ENCODE measurements at places on chromosomes 16 and 17.
A peak's percentile ranks its signal among the peaks of the same experiment; 100 is the strongest.

GRCh38 chr16:1141716-1142115, 11.2 kb upstream of the CACNA1H start:
- no peak for DNase-seq

GRCh38 chr16:57577691-57578224, 35.3 kb downstream of the ADGRG5 start:
- DNase-seq, result no peak

DNA sequence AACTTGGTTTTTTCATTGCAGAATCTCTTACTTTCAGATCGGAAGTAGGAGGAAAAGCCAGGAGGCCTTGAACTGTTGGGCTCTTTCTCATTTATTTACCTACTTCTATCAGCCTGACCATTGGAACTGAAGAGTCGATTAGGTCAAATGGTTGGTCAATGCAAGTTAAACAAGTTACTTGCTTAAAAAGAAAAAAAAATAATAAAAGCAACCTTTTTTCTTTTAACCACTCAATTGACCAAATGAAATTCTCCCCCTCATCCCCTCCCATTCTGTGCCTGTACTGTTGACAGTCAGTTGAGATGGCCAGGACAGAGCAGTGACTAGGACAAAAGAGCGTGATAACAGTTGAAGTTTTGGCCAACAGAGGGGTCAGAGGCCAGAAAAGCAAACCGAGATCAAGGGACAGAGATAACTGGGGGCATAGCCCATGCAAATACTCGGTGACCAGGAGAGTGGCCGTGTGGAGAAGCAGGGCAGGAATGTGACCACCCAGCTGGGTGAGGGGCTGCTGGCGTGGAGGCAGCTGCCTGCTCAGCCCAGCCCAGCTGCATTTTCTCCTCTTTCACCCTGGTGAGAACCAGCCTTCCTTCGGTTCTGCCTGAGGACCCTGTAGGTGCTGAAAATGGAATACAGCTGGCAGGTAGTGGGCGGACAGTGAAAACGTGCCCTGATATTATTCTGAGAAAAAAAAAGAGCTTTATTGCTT, 72.2 kb downstream of the HS3ST3B1 start:
- no peak for DNase-seq

DNA sequence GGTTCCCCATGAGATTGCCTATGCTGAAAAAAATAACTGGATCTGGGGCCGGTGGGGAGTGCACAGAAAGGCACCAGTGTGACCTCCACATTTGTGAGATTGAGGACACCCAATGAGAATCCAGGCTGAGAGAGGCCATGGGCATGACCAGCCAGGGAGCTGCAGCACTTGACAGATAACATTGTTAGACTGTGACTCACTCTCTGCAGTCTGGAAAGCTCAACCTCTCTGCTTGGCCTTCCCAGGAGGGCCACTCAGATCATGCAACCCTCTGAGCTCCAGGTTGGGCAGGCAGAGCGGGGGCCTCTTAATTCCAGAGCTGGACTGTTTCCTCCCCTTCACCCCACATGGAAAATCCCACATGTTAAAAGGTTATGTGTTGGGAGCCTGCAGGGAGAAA, 30.1 kb downstream of the FZD2 start:
- DNase-seq, result no peak

- no peak for DNase-seq
Observed at GRCh38 chr16:17691899-17692176, 221.1 kb upstream of the XYLT1 start.

DNA sequence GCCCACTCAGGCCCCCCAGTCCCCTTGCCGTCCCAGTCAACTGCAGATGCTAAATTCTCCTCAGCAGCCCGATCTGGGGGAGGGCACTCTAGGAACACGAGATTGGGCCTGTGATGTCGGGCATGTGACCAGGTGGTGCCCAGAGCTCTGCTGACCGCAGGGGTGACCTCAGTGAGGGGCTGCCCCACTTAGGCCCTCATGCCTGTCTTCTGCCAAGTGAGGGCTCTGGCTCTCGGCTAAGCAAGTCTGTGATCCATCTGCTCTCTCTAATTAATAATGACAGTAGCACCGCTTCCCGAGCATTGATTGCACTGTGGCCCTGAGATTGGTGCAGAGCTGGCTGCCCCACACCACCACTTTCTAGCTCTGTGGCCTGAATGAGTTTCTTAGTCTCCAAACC, 138.8 kb downstream of the MRM1 start:
- DNase-seq, result no peak

DNA sequence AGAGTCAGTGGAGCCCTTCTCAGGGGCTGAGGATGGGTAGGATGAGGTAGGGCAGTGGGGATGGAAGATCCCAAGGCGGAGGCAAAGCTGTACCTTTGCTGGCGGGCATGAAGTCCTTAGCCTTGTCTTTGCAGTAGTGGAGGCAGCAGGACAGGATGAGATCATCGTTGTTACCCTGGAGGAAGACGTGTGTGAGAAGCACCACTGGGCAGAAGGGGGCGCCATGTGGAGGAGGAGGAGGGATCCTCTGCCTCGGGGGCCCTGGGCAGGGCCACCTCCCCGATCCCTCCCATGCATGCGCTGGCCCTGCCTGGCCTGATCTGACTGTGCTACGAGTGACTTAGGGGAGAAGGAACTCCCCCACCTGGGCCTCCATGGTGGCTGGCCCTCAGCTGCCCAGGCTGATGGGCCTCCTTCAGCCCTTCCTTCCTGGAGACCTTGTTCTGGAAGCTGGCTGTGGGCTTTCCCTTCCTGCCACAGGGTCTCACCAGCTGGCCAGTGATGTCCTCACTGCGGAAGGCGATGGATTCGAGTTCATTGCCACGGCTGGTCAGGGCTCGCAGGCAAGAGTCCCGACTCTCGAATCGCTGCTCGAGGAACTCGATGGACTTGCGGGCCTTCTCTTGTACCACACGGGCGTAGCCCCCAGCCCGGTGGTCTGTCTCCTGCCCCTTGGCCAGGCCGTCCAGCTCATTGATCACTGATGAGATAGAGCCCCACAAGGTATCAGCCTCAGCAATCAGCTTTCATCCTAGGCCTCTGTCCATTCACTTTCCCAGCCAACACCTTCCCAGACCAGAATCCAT, 10.3 kb downstream of the HIC1 start:
- no peak for DNase-seq

GRCh38 chr17:12250973-12251372, 230.3 kb downstream of the MAP2K4 start:
- DNase-seq, result no peak

- DNase-seq, result no peak
Observed at GRCh38 chr17:50460831-50461526, 7.7 kb downstream of the CHAD start.

GRCh38 chr16:20747030-20747816, 5.6 kb upstream of the THUMPD1 start:
- no peak for DNase-seq

DNA sequence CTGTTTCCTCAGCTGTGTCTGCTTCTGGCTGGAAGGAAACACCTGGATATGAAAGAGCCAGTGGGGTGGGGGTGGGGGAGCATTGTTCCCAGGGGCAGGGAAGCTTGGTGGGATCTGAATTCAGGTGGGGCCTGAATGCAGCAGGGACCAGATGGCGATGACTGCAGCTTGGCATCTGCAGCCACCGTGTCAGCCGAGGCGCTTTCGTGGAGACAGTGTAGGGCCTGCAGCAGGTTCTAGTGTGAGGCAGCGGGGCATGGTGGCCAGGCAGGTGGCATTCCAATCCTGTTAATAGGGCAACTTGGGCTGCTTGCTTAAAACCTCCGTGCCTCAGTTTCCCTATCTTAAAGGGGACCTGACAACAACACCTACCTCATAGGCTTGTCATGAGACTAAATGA, 1.7 kb downstream of the PIK3R6 start:
- DNase-seq, result no peak

DNA sequence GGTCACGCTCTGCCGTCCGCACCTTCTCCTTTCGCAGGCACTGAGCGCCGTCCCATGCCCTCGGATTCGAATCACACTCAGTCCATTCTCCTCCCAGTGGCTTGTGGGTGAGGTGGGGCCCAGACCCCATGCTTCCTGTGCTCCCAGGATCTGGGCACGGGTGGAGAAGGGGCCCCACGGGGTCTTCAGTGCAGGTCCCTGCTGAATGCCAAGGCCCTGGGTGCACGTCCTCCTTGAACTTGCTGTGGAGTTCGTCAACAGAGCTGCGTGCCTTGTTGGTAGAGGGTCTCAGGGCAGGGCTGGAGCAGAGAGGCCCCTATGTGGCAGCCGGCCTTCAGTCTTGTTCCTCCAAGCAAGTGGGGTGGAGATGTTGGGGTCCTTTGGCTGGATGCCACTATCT, 7.3 kb upstream of the MC1R start:
- no peak for DNase-seq

GRCh38 chr16:5459863-5460262, 362.3 kb upstream of the EEF2KMT start:
- DNase-seq, result no peak

DNA sequence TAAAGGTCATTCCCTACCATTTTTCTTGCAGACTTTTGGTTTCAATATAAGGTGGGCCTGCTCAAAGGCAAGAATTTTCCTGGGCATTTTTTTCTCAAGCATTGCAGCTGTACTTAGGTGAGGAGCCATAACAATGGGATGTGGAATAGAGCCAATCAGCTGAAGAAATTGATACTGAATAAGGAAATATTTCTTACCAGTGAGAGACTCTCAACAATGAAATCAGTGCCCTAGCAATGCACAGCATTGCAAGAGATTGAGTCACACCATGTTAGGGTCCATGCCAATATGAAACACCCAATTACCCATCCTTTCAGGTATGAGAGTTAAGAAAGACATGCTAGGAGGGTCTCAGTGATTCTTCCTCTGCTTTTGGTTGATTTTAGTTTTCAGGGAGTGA, 237.6 kb downstream of the SOX9 start:
- DNase-seq, result no peak

DNA sequence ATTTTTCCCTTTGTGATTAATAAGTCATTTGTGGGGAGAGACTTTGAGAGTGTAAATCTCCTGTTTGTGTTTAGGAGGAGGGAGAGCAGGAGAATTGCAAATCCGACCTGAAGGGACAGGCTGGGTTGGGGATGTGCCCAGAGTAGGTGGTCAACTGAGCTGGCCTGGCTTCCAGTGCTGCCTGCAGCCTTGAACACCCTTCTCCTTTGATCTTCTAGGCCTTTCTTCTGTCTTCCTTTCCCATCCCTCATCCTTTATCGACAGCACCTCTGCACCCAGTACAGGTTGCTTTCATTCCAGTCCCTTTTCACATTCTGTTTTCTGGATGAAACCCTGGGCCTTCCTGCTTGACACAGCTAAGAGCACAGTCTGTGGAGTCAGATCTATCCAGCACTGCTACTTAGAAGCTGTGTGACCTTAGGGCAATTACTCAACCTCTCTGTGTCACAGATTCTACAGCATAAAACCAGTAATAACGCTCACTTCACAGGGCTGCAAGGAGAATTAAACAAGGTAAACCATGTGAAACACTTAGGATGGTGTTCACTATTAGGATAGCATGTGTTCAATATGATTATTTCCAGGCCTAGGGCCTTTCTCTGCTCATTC, 1.0 kb upstream of the CSNK2A2 start:
- DNase-seq, result no peak

DNA sequence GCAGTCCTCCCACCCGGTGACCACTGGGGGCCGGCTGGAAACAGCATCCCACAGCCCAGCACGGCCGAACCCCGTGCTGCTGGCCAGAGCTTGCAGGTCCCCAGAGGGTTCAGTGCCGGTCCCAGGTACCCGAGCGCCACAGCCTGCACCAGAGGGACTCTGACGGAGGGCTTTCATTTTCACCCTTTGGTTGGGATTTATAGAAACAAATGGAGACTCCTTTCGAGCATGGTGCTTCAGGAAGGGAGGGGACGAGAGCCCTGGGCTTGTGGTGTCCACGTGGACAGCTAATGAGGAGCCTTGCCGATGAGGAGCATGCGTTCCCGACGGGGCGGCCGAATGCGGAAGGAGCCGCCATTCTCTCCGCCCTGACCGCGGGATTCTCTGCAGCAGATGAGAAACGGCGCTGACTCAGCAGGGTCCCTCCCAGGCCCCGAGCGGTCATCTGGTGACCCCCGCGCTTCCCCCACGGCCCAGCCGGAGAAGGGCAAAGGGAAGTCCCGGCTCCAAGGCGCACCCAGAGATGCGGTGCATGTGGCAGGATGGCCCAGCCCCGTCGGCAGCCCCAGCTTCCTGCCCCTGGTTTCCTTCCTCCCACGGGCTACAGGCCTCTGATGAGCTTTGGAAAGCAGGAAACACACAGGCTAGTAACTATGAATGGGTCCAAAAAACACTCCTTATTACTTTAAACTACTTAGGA, 9.8 kb downstream of the SLC38A10 start:
- DNase-seq, result peak; percentile 34

- no peak for DNase-seq
Observed at GRCh38 chr17:1090465-1091189, 89.2 kb downstream of the ABR start.

DNA sequence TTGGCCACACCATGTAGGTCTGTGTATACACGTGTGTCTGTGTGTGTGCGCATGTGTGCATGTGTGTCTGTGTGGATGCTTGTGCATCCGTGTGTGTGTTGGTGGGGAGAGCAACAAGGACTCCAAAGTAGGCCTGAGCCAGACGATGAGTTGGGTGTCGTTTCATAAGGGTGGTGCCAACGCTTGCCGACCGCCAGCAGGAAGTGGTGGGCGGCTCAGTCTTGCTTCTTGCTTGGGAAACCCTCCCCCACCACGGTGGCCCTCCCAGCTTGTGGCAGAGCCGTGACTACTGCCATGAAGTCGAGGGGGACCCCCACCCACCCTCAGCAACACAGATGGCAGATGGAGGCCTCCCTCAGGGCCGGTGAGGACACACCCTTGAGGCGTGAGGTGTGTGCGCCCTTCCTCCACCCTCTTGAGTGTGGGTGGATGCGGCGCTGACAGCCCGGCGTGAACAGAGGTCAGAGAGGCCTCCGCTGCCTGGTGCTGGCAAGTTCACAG, 17.5 kb downstream of the SBK1 start:
- DNase-seq, result peak; percentile 75

DNA sequence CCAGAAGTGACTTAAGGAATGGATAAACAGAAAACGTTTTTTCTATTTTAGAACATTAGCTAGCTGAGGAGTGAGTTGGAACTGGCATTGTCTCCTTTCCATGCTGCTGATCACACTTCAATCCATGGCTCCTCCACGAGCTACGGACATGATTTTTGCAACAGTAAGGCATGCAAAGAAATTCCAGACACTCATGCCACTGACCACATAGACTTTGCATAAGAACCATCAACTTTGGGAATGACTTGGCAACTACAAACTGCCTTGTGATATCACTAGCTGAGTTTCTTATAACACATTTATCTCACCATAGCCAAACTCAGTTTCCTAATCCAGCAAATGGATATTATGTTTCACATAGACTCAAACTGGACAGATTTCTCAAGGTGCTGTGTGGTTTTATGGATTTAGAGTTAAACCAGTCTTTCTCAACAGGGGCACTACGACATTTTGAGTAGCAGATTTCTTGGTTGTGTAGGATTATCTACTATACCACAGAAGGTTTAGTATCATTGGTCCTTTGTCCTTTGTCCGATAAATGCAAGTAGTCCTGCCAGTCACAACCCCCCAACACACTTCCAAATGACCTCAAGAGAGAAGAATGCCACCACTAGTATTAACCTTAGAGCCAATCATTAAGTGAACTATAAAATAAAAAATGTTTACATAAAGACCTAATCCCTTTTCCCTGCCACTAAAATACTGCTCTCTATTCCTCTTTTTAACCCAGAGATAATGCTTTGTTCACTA, 48.3 kb upstream of the C17orf78 start:
- no peak for DNase-seq

GRCh38 chr17:28737316-28737715, 6.5 kb upstream of the TRAF4 start:
- no peak for DNase-seq
